AG04449 (cell line): ENCODE measurements at places on chromosomes 2 and 18.

- no peak for DNase-seq
Measured at GRCh38 chr2:239089884-239090283, 242.0 kb downstream of the TWIST2 start.

DNA sequence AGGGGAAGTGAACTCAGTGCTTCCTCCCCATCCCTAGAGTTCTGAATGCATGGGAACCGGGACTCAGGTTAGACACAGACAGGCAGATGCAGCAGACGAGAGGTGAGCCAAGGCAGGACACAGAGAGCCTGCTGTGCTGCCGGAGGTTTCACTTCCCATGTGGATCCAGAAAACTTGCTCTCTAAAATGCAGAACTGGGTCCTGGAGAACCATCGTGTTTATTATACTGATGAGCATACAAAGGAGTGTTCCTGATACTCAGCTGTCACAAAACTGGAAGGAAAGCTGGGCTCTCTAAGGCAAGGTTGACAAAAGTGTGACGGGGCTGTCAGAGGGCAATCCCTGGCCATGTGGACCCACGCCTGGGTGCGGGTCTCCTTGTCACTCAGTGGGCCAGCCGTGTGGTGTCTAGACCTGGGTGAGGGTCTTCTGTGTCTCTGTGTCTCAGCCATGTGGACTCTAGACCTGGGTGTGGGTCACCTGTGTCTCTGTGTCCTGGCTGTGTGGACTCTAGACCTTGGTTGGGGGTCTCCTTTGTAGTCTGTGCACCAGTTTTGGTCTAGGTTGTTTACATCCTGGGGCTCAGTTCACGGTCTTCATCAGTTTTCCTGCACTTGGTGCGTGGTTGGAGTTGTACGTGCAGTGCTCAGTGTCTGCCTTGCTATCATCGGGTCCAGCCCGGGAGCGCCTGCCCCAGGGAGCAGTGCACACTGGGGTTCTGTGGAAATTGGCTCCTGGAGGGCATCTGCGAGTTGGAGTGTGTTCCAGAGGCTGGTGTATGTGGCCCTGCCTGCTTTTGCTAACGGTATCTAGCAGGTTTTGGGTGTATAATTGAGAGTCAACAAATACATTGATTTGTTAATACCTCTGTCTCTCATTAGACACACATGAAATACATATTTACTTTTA is 141.1 kb downstream of the ATP9B start:
- no peak for DNase-seq

- no peak for DNase-seq
Measured at GRCh38 chr18:72783530-72783929, 84.3 kb downstream of the NETO1 start.

GRCh38 chr2:232479341-232480200 is 8.1 kb downstream of the ECEL1 start:
- no peak for DNase-seq

GRCh38 chr2:55049043-55049820 is 1.0 kb downstream of the RTN4 start:
- no peak for DNase-seq

DNA sequence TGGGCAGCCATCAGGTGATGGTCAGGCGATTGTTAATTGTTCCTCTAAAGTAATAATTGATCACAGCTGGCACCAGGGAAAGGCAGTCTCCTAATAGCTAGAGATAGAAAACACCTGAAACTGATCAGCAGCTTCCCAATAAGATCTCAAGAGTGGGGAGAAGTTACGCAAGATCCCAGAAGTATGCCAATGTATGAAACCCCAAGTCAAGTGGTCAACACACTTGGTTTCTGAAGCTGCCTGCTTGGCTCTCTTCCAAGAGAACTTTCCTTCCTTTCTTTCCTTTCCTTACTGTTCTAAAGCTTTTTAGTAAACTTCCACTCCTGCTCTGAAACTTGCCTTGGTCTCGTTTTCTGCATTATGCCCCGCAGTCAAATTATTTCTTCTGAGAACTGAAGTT is 201.6 kb upstream of the SKOR2 start:
- no peak for DNase-seq
